ENCODE measurements at places on chromosomes 2 and 18.

DNA sequence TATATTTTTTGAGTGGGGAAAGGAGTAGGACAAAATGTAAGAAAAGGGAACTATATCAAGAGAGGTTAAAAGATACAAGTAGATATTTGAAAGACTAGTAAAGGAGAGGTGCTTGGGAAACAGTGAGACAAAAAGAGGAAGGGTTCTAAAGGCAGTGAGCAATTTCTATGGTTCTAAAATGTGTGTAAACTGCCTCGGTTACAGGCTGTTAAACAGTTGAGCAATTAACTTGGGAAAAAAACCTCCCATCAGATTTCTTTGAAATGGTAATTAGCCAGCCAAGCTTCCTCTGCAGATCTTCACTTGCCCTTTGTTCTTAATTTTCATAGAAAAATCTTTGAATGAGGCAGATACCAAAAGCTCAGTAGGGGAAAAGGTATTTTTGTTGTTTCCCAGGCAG lies 238.7 kb upstream of the KCNH7 start:
- DNase-seq: peak; percentile 65

- peak; percentile 37 for DNase-seq
These were observed 36.7 kb downstream of the DYNC1I2 start for GRCh38 chr2:171723716-171724683.

DNA sequence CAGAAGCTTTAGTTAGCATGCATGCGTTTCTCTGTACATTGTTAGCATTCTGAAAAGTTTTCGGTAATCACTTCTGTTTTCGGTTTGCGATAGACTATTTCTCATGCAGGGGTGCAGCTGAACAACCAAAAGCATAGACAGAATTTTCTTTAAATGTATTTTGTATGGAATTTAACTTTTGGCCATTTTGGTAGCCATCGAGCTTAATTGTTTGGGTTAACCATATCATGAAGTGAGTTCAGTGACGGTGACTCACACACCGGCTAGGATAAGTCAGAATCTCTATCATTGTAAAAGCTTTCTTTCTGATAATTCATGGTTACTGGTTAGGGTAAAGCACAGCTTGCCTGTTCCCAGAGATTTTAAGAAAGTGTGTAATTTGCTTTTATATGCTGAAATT lies 107.2 kb downstream of the CD226 start:
- no peak for DNase-seq

GRCh38 chr2:75728614-75729419 lies 18.1 kb upstream of the GCFC2 start:
- DNase-seq: no peak

DNA sequence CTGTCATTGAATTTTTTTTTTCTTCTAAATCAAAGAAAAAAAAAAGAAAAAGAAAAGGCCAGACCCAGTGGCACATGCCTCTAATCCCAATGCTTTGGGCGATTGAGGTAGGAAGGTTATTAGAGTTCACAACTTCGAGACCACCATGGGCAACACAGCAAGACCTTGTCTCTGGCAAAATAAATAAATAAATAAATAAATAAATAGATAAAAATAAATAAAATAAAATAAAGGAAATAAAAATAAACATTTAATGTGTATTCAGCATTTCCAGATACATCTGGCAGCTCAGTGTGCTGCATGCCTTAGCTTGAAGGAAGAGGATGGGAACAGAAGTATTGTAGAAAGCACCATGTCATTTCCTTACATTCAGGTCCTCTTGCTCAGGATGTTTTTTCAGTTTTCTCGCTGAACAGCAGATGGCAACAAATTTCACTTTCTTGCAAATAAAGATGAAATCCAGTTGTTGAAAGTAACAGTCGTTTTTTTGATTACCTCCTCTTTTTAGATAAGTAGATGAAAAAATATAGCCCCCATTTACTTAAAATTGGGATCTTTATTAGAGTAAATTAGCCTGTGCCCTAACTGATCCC lies 25.7 kb upstream of the FAM178B start:
- peak; percentile 81 for DNase-seq

DNA sequence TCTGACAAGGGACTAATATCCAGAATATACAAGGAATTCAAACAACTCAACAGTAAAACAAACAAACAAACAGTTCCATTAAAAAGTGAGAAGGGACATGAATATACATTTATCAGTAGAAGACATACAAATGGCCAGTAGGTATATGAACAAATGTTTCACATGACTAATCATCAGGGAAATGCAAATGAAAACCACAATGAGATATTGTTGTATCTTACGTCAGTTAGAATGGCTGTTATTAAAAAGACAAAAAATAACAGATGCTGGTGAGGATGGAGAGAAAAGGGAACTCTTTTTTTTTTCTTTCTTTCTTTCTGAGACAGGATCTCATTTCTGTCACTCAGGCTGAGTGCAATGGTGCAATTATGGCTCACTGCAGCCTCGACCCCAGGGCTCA lies 175.5 kb downstream of the CAMKMT start:
- no peak for DNase-seq

DNA sequence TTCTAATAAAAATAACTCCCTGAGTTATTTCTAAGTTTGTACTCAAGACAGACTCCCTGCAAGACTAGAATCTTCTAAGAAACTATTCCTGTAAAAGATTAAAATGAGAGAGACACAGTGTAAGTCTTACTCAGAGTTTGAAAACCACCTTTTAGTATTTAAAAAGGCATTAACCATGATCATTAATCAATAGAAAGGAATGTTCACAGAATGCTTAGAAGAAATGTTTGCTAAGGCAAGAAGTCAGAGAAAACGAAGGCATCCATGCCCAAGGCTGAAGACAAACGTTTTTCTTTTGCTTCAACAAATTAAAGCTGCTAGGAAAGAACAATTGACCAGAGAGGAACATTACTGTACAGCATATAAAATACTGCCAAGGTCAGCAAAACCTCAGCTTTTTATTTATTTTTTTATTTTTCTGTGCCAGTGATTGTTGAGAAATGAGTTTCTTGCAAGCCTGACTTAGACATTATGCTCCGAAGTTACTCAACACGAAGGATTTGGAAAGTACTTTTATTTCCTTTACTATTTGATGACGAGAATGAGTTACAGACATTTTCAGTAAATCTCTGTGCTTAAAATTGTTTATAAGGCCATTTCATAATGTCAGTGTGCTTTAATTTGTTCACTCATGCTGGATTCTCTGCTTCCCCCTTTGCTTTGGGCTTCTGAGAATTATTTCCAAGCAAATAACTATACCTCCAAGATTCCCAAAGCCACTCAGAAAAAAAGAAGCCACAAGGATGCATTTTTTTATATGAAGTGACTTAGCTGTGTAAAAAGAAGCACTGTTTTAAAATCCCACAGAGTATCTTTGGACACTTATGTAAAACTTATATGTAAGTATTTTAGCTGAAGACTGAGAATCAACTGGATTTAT lies 20.5 kb downstream of the RND3 start:
- no peak for DNase-seq

GRCh38 chr2:234702731-234703225 lies 205.9 kb upstream of the ARL4C start:
- DNase-seq: no peak

GRCh38 chr2:170716851-170717598 lies 1.9 kb downstream of the SP5 start:
- DNase-seq: no peak

DNA sequence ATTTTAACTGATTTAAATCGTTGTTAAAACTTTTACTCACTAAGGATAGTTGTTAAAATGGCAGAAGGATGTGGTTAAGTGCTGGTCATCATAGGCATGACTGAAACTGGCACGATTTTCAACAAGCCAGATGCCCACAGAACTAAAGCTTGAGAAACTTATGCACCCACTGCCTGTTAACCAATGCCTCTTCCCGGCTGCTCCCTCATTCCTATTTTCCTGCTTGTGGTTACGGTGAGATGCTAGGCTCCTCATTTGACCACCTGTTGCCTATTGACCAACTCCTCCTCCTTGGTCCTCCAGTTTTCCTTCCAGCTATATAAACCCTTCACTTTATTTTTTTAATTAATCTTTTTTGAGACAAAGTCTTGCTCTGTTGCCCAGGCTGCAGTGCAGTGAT lies 238.7 kb downstream of the TFCP2L1 start:
- no peak for DNase-seq

DNA sequence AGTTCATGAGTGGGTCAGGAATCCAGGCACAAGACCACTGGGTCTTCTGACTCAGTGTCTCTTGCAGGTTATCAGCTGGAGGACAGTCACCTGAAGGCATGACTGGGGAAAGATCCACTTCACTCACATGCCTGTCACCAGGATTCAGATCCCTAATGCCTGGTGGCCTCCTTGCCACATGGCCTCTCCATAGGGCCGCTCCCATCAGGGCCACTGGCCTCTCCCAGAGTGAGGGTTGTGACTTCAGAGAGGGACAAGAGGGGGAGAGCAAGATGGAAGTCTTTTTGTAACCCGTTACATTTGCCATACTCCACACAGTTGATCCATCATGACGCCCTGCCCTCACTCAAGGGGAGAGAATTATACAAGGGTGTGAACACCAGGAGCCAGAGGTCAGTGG lies 13.0 kb upstream of the OTOS start:
- DNase-seq: no peak

DNA sequence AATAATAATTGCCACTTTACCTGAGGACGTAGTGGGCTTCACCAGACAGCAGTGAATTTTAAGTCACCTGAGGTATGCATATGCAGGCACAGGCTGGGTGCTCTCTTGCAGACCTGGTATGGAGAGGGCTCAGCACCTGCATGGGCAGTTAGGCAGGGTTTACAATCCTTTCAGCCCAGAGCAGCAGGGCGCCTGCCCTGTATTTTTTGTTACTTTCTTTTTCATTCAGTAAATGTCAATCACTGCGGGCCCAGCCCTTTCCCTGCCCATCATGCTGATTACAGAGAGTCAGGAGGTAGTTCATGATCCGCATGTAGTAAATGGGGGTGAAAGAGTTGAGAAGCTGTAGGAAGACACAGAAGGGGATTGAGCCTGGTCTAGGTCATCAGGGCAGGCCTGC lies 147.0 kb upstream of the ALPP start:
- no peak for DNase-seq

DNA sequence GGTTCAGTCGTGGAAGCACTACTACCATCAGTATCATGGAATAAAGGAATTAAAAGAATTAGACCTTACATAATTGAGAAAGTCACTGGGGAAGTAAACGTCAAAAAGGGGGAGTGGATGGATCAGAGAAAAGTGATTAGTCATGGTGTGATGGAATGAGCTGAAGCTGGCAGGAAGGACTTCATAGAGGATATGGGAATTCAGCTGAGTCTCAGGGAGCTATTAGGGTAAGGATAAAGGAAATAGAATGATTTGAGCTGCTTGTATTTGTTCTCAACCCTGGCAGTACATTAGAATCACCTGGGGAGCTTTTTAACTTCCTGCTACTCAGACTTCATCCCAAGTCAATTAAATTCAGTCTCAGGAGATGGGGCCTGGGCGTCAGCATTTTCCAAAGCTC lies 53.4 kb upstream of the SETBP1 start:
- no peak for DNase-seq

DNA sequence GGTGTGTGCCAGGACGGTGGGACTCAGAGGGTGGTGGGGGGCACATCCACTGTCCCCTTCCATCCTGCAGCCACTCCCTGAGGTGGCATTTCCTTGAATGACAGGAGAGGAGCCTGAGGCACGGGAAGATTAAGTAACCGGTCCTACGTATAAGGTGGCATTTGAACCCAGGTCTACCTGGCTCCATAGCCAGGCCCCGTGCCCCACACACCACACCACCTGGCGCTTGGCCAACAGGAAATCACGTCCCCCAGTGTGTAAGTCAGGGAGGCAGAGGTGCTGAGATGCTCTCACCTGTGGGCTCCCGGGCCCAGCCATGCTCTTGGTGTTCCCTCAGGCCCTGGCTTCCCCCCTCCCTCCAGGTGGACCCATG lies 53.7 kb downstream of the HPCAL1 start:
- no peak for DNase-seq

DNA sequence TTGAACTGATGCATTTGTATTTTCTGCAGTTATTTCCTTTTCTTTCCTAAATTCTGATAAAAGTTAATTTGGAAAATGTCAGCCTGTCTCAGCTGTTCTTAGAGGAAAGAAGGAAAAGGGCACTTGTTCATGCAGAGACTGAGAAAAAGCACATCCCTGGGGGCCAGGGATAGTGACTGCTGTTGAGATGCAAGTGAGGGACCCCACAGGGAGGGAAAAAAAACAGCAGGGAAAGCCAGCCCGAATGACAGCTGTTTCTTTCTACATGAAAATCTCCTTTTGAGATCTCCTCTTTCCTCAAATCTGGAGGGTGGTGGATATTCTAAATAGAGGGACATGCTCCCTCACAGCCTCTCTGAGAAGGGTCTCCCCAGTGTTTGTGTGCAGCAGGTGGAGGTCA lies 14.0 kb upstream of the MTA3 start:
- DNase-seq: no peak

DNA sequence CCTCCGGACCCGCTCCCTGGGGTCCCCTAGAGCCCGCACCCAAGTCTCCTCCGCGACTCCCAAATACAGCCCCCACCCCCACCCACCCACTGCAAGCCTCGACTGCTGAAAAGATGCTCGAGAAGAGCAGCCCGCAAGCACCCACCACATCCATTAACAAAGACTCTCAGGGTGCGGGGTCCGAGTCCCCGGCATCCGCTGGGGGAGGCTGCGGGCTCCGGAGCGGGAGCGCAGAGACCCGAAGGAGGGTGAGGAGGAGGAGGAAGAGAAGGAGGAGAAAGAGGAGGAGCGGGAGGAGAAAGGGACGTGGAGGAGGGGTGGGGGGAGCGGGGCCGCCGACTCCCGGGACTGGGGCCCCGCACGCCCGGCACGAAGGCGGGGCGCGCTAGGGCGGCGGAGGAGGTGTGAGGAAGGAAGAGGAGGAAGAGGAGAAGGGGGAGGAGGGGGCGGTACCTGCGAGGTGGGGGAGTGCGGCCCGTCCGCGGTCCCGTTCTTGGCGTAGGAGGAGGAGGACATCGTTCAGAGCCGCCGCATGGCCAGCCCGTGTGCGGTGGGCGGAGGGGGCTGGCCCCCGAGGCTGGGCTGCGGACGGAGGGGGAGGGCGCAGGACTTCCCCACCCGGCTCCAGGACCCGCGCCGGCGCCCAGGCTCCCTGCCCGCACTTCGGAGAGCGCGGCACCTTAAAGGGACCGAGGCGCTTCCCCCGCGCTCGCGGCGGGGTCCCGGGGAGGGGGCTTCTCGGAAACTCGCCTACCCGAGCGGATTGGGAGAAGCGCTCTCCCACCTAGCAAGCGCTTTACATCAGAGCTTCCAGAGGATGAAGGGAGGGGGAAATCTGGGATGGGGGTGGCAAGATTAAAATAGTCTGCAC lies at the start of gene CACNB4:
CACNB4 (minus strand) TSS at position 549 of the 871 bp plus-strand sequence.
- DNase-seq: no peak
